ENCODE measurements at places on chromosomes 3 and 15.

GRCh38 chr3:27090275-27091041 lies 278.7 kb downstream of the NEK10 start:
- DNase-seq: no peak

GRCh38 chr3:156181509-156181908 lies 61.1 kb downstream of the KCNAB1 start:
- DNase-seq: no peak

- no peak for DNase-seq
These were observed 133.3 kb downstream of the CHDH start for GRCh38 chr3:53712817-53713388.

DNA sequence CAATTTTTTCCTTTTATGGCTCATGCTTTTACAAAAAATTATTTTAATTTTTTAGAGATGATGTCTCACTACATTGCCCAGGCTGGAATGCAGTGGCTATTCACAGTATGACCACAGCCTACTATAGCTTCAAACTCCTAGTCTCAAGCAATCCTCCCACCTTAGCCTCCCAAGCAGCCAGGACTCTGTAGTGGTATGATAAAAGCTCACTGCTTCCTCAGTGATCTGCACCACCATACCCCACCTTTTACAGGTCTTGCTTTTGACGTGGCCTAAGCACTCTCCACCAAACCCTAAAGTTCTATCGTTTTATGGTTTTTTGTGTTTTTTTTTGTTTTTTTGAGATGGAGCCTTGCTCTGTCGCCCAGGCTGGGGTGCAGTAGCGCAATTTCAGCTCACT lies 14.0 kb upstream of the TMF1 start:
- DNase-seq: no peak

DNA sequence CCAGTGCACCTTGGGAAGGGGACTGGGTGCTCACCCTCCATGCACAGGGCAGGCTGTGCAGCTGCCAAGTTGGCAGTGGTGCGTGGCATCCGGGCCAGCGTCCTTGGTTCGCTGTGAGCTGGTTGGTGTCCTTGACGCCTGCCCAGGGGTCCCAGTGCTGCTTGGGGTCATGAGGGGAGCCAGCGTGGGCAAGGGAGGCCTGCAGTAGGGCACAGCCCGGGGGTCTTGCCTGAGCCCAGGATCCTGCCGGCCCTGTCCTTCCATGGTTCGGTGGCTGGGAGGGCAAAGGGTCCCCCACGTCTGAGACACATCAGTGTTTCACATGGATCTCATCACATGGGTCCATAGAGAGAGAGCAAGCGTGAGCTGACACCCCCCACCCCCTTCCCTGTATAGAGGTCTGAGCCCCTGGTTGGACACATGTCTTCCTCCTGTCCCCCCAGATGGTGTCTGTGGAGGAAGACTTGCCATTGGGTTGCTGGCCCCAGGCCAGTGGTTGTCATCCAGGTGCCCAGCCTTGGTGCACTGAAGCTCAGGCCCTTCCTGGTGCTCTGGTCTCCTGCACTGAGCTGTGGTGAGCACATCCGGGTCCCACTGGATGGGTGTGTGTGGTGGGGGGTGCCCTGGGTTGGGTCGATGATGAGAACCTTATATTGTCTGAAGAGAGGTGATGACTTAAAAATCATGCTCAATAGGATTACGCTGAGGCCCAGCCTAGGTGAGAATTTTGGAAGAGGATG lies 232.3 kb downstream of the SNRPN start:
- DNase-seq: no peak

- DNase-seq: no peak
These were observed 27.0 kb upstream of the DENND4A start for GRCh38 chr15:65818927-65819562.

DNA sequence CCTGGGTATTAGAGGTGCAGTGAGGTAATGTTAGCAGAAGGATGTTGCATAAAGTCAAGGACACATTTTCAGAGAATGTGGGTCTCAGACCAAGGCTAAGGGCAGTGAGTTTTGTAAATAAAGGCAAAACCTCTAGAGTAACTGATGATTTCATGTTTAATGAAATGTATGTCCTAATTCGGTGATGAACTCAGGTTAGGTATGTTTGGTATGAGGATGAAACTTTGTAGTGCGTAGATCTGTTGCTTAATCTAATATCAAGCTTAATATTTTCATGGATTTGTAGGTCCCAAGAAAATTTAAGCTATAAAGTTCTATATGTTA lies 3.6 kb downstream of the USP50 start:
- no peak for DNase-seq

DNA sequence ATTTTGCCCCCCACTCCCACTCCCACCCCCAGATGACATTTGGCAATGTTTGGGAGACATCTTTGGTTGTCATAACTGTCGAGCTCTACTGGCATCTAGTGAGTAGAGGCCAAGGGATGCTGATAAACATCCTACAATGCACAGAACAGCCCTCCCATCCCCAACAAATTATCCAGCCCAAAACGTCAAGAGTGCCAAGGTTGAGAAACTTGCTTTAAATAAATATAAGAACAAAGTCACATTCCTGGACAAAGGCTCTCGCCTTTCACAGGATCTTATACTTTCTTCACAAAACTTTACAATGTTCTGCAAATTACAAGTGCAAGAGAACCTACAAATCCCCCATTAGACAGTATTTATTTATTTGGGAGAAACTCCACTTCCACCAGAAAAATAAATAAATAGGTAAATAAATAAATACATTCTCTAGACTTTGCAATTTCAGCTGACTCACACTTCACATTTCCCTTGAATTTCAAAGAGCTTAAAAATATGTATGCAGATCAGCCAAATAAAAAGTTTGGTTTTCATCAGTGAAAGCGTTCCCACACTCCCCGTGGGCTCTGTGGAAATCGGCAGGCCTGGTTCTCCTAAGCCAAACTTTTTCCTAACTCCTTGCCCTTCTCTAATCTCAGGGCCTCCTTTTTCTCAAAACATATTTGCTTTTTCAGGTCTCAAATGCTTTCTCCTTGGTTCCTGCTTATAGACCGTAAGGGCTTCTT lies 12.7 kb upstream of the CPA3 start:
- no peak for DNase-seq

- no peak for DNase-seq
These were observed 439.5 kb downstream of the PDCD6IP start for GRCh38 chr3:34237946-34238345.

DNA sequence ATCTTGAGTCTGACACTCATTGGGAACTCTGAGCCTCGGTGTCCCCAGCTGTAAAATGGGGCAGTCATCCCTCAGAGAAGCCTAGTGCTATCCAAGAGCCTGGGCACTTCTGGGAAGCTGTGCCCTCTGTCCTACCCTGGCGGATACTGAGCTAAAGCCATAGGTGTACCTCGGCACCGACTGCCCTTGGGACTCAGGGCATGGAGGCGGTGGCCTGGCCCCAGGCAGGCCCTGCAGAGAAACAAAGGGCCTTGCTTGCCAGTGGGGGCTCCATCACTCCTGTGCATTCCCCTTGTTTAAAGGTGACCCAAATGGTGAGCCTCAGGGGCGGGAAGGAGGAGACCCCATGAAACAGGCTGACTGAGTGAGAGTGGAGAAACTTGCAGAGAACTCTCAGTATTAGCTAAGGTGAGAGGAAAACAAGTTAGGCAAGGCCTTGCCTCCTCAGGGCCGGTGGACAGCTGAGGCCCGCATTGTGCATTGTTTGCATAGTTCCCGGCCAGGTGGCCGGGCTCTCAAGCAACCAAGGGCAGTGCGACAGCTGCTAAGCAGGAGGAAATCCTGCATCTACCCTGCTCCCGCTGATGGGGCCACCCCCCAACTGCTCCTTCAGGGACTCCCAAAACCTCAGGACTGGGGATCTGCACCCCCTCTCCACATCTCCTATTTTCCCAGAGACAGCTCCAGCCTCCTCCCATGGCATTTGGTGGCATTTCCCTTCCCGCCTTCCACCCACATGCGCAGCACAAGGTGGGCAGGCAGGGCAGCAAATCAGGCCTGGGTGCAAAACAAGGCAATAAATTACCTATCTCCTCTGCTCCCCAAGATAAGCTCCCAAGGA lies 4.3 kb downstream of the PFKFB4 start:
- no peak for DNase-seq

DNA sequence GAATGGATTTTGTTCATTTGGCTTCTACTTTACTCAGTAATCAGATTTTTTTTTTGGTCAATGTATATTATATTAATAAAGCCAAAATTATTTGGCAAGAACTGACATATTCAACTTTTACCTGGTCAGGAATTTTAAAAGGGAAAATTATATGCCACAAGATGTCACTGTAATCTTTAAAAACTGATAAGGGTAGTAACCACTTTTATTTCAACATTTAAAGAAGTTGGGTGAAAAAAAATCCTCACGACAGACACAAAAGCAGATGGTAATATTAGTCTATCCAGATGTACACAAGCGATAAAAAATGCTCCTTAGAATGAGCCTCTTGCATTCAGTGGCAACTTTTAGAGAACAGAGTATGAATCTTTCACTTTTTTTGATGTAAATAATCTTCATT lies 101.9 kb downstream of the SERPINI1 start:
- DNase-seq: no peak

DNA sequence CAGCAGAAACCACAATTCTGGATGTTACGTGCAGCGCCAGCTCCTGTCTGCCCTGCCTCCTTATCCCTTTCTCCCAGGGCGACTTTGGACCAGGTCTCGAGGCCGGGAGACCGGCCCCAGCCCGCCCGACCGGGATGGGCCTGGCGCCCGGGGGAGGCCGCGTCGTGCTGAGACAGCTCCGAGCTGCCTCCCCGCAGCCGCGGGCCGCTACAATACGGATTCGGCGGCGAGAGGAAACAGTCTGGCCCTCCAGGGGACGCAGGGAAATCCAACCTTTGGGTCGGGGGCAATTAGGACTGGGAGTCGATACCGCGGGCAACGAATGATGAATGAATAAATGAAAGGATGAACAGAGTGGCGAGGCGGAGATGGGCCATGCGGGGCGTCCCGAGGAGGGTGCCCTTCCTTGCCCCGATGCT lies 537 bp downstream of the GRAMD2A start:
- no peak for DNase-seq

DNA sequence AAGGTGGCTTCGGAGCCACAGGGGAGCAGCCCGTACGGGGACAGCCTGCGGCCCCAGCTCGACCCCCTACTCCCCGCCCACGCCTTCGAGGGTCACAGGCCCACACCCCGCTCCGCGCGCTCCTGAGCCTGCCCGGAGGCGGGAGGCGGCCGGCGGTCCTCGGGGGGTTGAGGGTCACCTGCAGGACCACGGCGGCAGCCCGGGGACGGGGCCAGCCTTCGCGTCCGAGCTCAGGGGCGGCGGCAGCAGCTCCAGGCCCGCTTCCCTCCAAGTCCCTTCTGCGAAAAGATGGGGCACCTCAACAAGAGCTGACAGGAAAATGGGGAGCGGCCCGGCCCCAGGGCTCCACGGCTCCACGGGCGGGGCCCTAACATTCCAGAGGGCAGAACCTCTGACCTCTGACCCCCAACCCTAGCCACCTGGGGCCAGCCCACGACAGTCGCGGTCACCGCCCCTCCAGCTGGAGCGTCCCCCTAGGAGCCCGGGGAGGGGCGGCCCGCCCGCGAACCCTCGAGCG lies 428 bp downstream of the LYSMD4 start:
- no peak for DNase-seq

- no peak for DNase-seq
These were observed 24.0 kb upstream of the RAD18 start for GRCh38 chr3:8987226-8987625.

- no peak for DNase-seq
These were observed 73.0 kb upstream of the TPM1 start for GRCh38 chr15:62969442-62970089.

DNA sequence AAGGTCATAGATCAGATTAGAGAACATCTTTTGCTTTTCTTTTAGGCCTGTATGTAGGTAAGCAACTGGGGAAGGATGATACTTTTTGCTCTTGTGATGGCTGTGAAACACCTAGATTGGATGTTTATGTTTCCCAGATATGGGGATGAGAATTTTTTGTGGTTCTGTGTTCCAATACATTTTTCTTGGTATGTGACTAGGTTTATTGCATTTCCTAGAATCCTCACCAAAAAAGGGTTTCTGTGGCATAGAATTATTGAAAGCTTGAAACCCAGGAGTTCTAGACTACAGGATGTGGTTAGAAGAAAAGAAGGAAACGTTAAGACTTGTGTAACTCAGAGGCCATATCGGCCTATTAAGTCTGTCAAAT lies 25.8 kb downstream of the OXNAD1 start:
- DNase-seq: no peak

- DNase-seq: no peak
These were observed 153.7 kb upstream of the GAP43 start for GRCh38 chr3:115469649-115470048.

DNA sequence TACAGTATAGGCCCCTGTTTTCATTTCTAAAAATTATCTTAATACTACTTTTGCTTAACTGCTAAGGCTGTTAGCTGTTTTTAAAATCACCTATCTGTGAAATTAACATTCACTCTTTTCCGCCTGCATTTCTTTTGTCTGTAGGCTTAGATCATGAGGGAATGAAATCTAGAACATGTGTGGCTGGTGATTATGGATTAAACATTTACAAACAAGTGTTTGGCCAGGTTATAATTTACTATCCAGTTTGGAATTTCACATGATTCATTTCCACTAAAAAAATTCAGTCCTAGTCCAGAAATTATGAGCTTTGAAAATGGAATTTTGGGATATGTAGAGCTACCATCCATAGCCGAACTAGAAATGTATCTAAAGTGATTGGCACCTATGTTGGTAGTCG lies 39.1 kb downstream of the GOLM2 start:
- no peak for DNase-seq

DNA sequence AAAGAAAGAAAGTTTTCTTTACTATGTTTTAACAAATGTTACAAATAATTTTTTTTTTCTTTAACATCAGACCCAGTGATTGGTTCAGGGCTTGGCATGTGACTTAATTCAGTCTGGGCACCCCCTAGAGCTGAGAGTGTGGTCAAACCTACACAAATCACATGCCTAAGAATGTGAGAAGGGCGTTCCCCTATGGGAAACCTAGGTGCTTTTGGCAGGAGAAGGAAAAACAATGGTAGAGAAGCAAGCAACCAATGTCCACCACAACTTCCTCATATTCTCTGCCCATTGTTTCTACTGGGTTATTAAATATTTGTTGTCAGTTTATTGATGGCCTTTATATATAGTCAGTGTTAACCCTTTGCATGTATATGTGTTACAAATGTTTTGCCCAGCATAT lies 21.4 kb upstream of the PIAS1 start:
- DNase-seq: no peak

Data from activated CD8-positive, alpha-beta memory T cell treated with anti-CD3 and anti-CD28 coated beads for 48 hours (primary cell).